Forelimb muscle (tissue), 1 donor: ENCODE measurements at places on chromosomes 6 and 20. TPM values are rescaled to one million over a fixed set of nuclear protein-coding genes. Genes with fewer than 3 reads are reported as not detected.

The EDN1 gene
- polyA plus RNA-seq = 2.2 TPM

The GRM4 gene
- polyA plus RNA-seq = 2.2 TPM

The RFX6 gene
- not detected for polyA plus RNA-seq

The GGTLC1 gene
- polyA plus RNA-seq = not detected

The CENPB gene
- polyA plus RNA-seq = 44.4 TPM

The FOXS1 gene
- 5.9 TPM for polyA plus RNA-seq

The MSH5 gene
- 14.2 TPM for polyA plus RNA-seq

GRCh38 chr6:157030755-157031154 lies 253.6 kb downstream of the ARID1B start:
- no peak for DNase-seq

- no peak for DNase-seq
These were observed 184.0 kb downstream of the GPX5 start for GRCh38 chr6:28709478-28710349.

DNA sequence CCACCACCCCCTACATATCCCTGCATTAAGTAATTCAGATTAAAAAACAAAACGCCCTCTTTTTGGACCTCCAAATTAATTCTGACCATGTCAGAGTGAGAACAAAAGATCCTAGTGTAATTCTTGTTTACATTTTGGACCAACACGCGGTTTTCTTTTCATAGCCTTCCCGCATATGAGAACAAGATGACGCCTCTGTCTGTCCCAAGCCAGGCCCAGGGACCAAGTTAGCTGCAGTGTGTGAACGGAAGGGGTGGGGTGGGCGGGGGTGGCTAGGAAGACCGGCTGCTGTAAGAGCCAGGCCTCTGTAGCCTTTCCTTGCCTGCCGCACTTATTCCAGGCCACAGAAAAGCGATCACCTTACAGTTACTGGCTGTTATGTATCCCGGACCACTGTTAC lies 68.0 kb downstream of the PLCG1 start:
- DNase-seq = no peak

- DNase-seq = no peak
These were observed 9.3 kb downstream of the BMP5 start for GRCh38 chr6:55866128-55866527.

GRCh38 chr6:143139239-143139784 lies 78.6 kb downstream of the AIG1 start:
- no peak for DNase-seq

DNA sequence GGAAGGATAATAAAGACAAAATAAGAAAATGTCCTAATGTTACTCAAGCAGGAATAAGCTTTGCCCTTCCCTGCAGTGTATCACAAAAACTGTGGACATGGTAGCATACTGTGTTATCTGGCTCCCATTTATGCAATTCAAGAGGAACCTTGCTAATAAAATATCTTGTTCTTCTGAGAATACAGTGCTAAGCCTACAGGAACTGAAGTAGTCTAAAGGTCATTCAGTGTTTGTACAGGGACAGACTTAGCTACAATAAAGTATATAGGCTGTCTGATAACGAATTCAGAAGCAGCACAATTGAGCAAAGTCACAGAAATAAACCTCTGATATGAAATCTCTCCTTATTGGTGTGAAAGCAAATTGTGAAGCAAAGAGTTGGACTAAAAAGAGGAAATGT lies 59.6 kb upstream of the SDHAF4 start:
- no peak for DNase-seq

GRCh38 chr20:64121586-64121985 lies 14.2 kb upstream of the NPBWR2 start:
- DNase-seq = no peak

- peak; percentile 92 for DNase-seq
These were observed 63.9 kb upstream of the FUCA2 start for GRCh38 chr6:143575440-143575839.

DNA sequence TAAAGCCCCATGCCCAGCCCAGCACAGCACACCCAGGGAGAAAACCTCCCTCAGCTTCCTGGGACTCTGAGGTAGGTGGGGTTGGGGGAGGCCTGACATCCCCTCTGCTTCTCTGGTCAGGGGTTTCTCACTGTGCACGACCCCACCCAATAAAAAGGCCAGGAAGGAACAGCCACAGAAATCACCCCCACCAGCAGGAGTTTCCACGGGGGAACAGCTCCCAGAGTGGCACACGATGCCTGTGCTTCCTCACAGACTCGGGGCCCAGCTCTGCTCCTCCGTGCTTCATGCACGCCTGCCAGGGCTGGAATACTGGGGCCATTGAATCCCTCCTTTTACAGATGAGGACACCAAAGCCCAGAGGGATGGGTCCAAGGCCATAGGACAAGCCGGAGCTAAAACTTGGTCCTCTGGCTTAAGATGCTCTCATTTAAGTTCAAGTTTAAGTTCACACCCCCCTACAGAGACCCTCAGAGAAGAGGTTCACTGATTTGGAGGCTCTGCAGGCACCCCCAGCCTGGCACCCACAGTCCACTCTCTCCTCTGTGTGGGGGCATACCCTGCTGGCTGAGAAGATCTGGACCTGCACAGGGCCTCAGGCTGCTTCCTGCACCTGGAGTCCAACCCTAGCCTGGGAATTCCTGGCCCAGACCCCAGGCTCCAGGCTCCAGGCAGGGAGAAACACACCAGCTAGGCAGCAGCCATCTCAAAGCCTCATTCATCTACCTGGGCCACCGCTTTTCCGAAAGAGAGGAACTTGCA lies 14.3 kb downstream of the ACSS1 start:
- no peak for DNase-seq

DNA sequence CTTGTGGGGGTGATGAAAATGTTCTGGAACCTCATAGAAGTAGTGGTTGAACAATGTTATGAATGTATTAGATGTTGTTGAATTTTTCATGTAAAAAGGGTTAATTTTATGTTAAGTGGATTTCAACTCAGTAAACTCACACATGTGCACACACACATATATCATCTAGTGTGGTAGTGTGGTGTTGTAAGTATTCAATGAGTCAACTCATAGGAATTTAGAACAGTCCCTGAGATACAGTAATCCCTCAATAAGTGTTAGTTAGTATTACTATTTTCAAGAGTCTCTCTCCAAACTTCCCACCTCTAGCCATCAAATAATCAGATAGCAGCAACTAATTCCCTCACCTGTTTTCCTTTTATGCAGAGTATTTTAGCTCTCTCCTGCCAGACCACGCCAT lies 563.1 kb upstream of the JARID2 start:
- DNase-seq = no peak

GRCh38 chr6:5343998-5344397 lies 82.7 kb downstream of the FARS2 start:
- DNase-seq = no peak

DNA sequence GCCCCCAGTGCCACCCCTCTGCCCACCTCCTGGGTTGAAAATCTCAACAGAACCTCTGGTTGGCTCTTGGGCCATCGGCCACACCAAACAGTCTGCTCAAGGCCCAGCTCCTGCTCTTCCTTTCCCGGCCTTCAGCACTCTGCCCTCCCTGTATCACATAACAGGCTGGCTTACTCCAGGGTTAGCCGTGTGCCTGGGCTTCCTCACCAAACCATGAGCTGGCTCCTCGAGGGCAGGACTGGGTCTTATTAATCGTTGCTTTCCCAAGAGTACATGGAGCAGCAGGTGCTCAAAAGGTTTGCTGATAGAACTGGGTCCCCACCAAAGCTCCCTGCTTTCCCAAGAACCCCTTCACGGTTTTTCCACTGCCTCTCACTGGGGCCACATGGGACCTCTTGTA lies 12.7 kb upstream of the FAM83C start:
- no peak for DNase-seq

DNA sequence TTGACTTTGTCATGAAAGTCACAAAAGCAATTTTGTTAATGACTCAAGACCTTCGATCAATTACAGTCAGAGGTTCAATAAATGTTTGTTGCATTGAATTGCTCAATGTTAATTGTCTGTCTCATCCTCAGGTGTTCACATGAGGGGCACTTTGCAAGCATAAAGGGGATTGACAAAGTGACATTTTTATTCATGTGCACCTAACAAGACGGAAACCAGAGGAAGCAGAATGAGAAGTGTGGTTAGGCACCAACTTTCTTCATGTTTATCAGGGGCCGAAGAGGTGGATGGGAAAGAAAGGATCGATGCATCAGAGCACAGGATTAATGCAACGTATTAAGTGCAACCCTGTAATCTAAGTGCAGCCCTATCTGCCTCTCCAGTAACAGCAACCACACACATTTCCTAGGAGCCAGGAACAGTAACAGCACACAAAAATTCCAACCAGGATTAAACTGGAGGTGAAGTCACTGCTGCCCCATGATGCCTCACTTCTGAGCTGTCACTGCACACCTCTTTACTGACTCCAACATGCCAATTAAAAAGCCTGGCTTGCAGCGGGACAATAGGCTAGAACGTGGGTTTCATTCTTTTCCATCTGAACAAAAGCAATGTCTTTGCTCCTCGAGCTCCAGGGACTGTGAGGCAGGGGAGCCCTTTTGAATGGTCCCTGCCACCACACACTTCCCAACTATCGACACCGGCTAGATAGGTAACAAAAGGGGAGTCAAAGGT lies 262.7 kb downstream of the CD83 start:
- no peak for DNase-seq

DNA sequence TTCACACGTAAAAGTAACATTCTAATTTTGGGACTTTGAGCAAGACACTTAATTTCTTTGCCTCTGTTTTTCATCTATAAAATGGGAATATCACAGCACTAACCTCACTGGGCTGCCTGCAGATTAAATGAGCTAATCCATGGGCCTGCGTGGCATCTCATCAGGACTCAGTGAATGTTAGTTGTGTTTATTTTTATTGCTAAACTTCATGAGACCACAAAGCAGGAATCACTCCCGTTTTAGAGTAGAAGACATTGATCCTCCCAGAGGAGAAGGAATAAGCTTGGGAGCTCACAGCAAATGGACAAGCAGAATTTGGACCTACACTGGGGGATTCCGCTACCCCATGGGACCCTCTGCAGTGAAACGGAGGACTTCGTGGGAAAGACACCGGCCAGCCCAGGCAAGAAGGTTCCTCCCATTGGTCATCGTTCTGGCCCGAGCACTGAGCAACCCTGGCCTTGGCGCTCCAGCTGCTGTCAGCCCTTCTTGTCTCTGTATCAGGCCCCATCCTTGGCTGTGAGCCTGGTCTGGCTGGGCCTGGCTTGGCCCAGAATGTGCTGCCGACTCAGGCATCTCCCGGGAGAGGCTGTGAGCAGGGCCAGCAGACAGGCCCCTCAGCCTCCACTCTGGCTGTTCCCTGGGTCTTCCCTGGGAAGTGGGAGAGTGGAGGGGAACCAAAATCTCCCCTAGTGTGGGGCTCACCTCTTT lies 79.8 kb downstream of the NFATC2 start:
- peak; percentile 49 for DNase-seq

GRCh38 chr6:113530769-113531168 lies 326.4 kb upstream of the MARCKS start:
- no peak for DNase-seq

GRCh38 chr20:42714298-42715141 lies 475.2 kb downstream of the PTPRT start:
- DNase-seq = no peak

- DNase-seq = no peak
These were observed 8.8 kb upstream of the C20orf144 start for GRCh38 chr20:33653218-33653899.

DNA sequence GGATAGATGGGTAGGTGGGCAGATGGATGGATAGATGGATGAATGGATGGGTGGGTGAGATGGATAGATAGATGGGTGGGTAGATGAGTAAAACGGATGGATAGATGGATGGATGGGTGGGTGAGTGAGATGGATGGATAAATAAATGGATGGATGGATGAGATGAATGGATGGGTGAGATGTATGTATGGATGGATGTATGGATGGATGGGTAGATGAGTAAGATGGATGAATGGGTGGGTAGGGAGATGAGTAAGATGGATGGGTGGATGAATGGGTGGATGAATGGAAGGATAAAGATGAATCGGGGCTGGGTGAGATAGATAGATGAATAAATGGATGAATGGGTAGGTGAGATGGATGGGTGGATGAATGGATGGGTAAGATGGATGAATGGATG lies 210.1 kb downstream of the TFAP2C start:
- no peak for DNase-seq

GRCh38 chr6:93915961-93916360 lies 496.6 kb upstream of the EPHA7 start:
- DNase-seq = no peak

GRCh38 chr20:45323731-45324130 lies 15.6 kb upstream of the MATN4 start:
- DNase-seq = no peak

GRCh38 chr6:137875058-137875520 lies 8.0 kb downstream of the TNFAIP3 start:
- no peak for DNase-seq

- DNase-seq = no peak
These were observed 371.7 kb upstream of the RUNX2 start for GRCh38 chr6:44956396-44956795.

DNA sequence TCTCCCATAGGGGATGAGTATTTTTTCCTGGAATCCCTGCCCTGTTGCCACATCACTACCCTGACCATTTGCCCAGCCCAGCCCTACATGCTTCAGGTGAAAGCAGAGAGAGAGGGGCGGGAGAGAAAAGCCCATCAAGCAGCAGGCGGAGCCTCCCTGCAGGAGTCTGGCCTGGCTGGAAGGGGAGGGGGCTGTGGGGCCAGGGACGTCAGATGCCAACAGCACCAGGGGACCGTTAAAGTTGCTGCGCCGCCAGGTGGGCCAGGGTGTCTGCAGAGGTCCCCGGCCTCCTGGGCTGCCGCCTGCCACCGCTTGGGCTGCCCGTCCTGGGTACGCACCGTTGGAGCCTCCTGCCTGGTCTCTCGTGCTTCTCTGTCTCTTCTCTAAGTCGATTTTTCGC lies 757 bp upstream of the R3HDML start:
- DNase-seq = no peak
